Activated B cell treated with CpG ODN at 0.5 μM for 24 hours (primary cell): ENCODE measurements at places on chromosomes 7 and 10.

DNA sequence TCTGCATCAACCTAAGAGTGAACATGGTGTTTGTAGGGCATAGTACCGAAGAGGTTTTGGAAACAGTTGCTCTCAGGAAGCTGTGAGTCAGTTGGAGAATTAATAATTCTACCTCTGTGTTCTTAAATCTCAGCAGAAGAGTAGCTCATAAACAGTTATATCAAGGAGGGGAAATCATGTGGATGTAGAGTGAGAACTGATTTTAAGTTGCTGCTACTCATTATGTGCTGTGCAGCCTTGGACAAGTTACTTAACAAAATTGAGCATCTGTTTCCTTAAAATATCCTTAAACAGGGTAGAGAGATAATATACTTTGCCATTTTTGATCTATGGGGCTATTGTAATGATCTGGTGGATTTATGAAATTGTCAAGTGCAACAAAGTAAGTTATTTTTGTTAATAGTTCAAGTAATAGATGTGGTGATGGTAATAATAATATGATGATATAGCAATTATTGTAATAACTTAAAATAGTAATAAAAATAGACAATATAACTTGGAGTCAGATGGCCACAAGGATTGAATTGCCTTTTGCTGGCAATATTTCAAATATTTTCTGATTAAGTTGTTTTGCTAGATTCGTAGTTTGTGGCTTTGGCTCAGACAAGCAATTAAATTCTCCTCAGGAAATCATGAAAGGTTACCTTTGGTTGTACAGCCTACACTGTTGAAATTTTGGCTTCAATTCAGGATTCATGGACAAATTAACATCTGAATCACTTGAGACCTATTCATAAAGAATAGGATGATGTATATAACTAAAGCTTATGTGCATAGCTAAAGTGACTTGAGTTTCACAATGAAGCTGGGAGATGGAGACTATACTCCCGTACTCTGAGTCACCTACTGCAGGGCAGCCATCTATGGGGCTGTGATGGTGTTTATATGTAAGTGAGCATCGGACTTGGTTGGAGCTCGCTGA is 228.5 kb downstream of the CDK14 start:
- no peak for DNase-seq

DNA sequence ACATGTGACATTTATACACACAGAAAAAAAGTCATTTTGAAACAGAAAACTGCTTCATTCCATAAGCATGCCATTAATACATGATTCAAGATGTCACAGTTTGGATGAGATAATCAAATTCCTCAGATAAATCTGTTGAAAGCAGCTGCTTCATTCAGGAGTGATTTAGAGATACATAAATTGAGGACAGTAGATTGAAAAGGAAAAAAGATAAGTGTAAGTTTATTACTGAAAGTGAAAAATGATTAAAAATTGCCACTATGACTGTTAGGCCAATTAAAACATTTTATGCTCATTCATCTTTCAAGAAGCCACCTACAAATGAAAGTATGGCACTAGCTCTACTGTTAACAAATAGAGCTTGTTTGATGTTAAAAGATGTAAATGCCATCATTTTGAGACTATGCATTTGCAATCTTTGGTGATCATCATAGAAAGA is 136.9 kb upstream of the CDK6 start:
- no peak for DNase-seq

DNA sequence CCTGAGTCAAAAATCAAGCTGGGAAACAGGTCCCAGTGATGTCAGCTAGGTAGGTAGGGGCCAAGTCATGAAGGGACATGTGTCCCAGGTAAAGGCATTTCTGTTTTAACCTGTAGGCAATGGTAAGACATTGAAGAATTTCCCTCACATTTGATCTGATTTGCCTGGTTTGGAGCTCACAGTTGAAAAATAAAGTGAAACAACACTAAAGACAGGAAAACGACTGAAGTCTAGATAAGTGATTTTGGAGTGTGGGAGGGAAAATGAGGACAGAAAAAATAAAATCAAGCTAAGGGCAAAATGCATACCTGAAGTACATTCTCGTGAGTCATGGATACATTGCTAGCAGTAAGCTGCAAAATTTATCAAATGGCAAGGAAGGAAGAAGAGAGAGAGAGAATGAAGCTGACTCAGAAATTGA is 169.9 kb downstream of the SKIDA1 start:
- no peak for DNase-seq

GRCh38 chr10:31876652-31877352 is 51.8 kb downstream of the ARHGAP12 start:
- DNase-seq = no peak

- DNase-seq = no peak
Observed at GRCh38 chr10:24650669-24651391, 72.9 kb downstream of the ARHGAP21 start.

DNA sequence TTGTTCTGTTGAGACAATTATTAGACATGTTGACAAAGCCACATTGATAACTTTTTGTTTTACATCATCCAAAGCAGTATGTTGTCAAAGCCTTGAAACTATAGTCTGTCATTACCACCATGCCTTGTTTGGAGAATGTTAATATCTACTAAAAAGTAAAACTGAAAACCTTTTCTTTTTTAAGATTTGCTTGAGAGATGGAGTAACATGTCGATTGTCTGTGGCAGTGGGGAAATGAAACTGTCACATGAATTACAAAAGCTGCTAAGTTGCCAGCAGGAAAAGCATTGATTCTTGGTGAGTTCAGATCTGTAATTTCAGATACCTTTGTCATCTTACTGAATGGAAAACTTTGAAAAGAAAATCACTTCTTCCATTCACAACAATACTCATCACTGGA is 69.1 kb downstream of the TFPI2 start:
- DNase-seq = no peak

GRCh38 chr10:29612657-29613056 is 22.1 kb downstream of the SVIL start:
- DNase-seq = no peak

- peak; percentile 60 for DNase-seq
Observed at GRCh38 chr10:14751014-14751896, 23.4 kb downstream of the FAM107B start.

DNA sequence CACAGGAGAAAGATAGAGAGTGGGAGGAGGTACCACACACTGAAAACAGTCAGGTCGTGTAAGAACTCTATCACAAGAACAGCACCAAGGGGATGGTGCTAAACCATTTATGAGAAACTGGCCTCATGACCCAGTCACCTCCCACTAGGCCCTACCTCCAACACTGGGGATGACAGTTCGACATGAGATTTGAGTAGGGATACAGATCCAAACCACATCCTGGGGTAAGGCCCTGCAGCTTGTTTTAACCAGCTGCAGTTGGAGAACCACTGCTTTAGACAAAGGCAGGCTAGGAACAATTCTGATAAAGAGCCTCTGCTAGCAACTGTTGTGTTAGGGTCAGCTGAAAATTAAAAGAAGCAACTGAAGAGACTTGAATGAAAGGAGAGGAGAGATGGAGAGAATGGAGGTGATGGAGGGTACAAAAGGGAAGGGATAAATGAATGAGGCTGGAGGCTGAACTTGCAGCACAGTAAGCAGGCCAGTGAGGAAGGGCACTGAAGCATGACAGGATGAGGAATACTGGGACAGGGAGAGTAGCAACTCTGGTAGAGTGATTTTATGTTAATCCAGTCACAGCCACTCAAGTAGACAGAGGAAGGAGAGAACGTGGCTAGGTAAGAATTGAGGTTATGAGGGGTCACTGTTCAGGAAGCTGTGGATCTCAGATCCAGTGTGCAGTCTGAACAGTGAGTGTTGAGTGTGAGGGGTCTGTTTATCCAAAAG is 23.6 kb downstream of the MEST start:
- DNase-seq = no peak

GRCh38 chr10:113517165-113517900 is 35.5 kb upstream of the HABP2 start:
- DNase-seq = no peak

DNA sequence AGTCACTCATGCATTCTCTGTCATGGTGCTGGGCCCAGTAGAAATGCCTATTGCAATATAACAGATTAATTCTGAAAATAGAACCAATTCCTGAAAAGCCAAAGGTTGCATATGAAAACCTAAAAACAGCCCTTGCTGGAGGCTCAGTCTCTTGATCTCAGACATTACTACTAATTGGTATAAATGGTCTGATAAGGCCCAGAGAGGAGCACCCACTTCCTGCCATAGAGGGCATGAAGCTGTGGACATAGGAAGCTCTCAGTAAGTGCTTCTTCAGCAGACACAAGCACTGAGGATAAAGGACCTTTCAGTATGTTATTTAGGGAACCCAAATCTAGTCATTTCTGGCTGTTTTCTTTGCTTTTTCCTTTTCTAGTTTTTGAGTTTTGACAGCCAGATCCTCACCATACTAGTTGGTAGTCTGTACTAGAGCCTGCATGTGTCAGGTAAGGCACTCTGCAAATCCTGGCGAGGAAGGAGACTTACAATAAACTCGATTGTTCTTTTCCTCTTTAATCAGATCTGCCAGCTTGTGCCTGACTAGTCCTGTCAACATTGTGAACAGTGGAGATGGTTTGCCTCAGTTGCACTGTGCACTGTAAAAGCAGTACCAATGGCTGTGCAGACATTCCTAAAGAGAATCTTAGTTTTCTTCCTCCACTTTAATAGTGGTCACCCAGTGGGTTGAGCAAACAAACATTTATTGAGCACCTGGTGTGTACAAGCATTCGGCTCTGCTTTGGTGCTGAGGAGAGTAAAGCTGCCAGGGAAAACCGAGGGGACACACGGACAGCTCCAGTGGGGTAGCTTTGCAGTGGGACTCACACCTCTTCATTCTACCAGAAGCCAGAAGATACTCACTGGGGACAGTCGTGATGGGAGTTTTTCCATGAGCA is 140.9 kb downstream of the CHN2 start:
- DNase-seq = no peak

- no peak for DNase-seq
Observed at GRCh38 chr7:26070290-26070689, 81.7 kb upstream of the NFE2L3 start.

- no peak for DNase-seq
Observed at GRCh38 chr10:33279276-33279675, 55.2 kb downstream of the NRP1 start.

DNA sequence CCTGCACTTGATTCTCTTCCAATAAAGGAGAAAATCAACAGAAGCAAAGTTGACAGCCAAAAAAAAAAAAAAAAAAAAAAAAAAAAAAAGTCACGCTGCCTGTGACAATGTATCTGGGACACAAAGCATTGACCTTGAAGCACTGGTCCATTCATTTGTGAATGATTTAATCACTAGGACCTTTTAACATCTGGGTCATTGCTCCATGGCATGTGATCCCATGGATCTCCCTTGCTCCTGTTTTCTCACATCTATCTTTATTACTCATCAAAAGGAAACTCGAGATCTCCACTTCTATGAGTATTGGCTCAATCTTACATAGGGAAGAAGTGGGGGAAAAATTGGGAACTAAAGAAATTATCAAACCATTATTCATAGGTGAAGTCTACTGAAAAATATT is 89.6 kb upstream of the SMIM30 start:
- DNase-seq = no peak

DNA sequence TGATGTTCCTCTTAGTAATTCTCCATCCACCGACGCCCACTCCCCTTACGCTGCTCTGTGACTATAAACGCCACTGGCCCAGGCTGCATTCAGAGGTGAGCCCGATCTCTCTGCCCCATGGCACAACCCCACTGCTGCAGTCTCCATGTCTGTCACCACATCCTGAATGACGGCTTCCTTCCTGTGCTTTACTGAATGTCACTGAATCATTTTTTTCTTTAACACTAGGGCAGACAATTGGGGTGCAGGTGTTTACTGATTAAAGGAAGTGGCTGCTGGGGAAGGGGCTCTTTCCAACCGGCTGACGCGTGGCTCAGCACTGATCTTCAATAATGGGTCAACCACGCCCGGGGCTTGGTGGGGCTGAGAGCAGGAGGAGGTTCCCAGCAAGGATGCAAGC is 208.3 kb downstream of the USP6NL start:
- DNase-seq = no peak

GRCh38 chr7:122299624-122300210 is 4.8 kb downstream of the FEZF1 start:
- DNase-seq = no peak

DNA sequence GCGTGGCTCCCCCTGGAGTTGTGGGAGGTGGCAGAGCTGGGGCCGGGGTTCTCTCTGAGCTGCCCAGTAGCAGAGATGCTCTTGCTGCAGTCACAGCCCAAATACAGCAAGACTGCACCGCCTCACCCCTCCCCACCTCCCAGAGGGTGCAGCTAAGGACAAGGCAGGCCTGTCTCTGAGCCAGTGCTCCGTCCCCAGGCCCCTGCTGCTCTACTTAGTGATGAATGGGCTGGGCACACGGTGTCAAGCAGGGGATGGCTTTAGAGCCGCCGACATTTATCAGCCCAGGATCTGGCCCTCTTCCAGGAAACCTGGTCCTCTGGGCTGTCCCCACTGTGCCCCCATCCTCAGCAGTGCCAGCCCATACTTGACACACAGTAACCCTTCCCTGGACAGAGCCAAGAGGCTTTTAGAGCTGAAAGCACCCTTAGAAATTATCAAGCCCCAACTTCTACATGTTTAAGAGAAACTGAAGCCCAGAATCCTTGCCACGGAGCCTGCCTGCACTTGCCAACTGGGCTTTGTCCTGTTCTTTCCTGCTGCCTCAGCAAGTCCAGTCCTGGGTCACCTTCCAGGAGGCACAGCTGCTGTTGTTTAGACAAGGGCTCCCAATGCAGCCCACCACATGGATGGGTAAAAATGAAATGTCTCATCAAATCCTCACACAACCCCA is 137.1 kb upstream of the UNC5B start:
- peak; percentile 4 for DNase-seq

DNA sequence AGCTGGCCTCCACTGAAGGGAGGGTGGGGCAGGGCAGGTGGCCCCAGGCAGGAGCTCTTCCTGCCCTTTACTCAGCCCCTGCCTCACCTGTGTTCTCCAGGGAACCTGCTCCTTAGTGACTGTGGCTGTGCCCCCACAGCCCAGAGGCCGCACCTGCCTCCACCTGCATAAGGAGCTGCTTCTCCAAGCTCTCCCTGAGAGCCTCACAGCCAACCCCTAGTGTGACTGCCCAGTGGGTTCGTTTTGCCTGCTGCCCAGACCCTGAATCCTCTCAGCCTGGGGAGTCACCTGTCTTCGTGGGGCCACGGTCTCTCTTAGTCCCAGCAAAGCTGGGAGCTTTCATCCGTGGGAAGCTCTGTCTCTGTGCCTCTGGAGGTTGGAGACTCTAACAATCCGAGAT is 94.4 kb downstream of the GLRX3 start:
- no peak for DNase-seq

- no peak for DNase-seq
Observed at GRCh38 chr10:60977161-60978122, 33.5 kb upstream of the RHOBTB1 start.

DNA sequence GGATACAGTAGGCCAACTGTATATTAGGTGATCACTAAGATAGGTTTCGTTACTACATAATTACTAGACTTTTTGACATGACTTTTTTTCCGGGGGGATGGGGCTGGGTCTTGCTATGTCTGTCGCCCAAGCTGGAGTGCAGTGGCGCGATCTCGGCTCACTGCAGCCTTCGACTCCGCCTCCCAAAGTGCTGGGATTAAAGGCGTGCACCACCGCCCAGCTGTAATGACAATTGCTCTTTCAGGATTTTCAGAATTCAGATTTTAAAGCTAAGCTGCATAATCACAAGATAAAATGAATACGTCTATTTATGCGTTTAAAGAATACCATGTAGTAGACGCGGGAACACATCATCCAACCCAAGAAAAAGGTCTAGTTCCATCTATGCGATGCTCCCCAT is 982 bp downstream of the IDI1 start:
- DNase-seq = no peak

GRCh38 chr10:133189256-133189655 is 29.2 kb downstream of the KNDC1 start:
- no peak for DNase-seq

- no peak for DNase-seq
Observed at GRCh38 chr10:59752278-59752940, 846 bp downstream of the MRLN start.
